ENCODE measurements at places on chromosomes 16 and 17.

GRCh38 chr17:7327056-7327455 is 2.1 kb downstream of the NEURL4 start:
- no peak for DNase-seq

DNA sequence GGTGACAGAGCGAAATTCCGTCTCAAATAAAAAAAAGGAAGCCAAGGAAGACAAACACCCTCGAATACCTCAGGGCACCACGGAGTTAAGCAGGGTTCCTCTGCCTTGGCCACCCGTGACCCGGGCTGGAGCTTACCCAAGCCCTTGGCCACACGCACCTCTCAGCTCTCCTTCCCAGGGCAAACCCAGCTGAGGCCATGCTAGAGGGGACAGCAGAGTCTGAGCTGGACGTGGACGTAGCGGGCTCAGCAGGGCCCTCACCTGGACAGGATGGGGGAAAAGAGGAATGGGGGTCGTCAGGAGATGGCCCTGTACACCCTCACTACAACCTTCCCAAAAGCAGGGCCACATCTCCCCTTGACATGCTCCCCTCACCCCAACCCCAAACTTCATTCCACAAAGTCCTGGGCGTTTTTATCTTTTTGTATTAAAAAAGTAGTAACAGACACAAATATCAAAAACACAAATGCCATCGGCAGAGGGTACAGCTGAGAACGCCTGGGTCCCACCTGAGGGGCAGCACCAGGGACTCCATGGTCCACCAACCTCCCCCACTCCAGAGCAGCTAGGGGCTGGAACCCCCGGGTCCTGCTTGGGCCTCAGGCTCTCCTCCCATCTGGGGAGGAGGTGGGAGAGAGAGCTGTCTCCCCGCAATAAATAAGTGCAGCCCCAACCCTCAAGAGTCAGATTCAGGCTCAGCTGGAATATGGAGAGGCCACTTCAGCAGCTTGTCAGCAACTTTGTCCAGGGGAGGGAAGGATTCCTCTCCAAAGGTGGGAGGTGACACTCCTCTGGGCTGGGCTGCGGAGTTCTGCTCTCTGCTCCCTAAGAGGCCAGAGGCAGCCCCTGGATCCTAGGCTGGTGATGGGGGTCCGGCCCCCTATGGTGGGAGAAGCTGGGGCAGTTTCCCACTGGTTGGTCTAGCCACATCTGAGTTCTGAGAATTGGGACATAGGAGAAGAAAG is 11.9 kb downstream of the PER1 start:
- no peak for DNase-seq

DNA sequence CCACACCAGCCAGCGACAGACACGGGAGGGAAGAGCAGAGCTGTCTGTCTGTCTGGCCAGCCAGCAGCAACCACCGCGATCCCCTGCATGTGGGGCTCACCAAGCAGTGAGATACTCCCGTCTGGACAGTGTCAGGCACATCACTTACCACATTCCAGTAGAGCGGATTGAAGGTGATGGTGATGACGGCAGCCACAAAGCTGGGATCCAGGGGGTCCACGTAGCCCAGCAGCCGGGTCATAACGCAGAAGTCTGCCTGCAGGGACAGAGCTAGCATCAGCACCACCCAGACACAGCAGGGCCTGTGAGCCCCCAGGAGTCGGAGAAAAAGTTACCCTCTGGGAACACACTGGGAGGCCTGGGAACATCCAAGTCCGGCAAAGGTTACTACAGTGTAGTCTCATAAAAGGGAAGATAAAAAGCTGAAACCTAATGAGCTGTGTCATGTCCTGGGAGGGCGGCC is 14.7 kb downstream of the PEMT start:
- no peak for DNase-seq

DNA sequence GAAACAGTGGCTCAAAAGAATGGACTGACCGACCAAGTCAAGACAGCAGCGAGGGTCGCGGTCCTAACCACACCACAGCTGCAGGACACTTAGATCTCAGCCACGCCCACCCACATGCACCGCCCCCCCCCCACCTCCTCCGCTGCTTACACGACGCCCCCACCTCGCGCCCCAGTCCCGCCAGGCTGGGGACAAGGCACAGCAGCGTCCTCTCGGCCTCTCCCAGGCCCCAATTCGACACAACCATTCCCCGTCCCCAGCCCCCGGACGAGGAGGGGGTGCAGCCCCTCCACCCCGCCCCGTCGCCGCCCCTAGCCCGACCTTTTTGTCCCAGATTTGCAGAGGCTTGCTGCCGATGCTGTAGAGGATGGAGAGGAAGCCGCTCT is 477 bp downstream of the CFAP20 start:
- no peak for DNase-seq

- no peak for DNase-seq
Observed at GRCh38 chr17:61081959-61082358, 317.7 kb upstream of the TBX2 start.

DNA sequence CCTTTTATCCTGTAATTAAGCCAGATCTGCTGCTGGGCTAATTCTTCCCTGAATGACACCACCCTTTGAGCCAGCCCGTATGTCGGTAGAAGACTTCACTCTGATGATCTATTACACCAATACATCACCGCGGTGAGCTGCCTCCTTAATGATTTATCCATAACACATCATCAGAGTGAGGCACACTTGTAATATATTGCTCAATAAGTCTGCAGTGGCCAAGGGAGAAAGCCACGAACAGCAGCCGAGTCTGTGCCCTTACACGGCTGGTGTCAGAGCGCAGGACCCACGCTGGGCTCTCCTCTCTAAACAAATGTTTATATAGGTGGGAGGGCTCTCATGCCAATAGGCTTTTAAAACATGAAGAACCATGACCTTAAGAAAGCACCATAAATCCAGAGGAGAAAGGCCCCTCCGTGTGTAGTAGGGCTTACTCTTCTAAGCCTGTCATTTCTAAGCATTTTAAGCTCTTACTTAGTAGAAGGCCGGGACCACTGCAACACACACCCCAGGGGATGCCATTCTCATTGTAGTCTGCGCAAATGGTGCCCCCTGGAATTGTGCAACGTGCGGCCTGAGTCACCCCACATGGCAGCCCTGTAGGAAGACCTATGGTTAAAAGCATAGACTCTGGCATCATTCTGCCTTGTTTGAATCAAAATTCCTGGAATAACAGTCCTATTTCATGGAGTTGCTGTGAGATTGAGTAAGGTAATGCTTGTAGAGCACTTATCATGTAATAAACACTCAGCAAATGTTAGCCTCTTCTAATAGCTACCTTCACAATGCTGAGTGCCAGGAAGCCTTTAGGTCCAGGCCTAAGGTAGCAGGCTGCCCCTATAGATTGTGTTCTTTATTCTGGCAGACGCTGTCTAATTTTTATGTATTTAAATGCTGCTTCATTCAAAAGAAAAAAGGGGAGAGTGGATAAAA is 26.1 kb downstream of the MRPS23 start:
- no peak for DNase-seq

- DNase-seq: no peak
Observed at GRCh38 chr16:22189473-22190080, 16.5 kb upstream of the EEF2K start.

DNA sequence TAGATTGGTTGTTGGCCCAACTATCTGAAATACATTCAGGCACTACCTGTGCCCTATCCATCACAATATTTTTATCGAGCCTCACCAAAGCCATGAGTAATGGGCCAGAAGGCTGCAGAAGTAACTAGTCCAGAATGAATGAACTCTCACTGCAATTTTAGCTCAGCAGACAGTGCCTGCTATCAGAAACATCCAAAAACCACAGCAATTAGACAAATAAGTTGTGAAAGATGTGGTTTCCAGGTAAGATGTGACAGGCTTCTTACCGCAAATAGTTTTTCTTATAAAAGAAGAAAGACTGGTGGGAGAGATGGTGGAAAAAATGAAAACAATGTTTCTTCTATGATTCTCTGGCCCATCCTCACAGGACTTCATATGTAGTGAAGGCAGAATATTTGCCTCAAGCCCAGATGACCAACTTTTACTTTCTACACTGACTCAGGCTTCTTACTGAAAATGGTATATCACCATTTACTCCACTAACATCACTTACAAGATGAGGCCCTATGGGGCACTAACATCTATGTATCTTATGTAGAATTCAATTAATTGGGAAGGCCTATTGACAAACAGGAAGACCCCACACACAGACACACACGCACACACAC is 9.8 kb upstream of the RFFL start:
- DNase-seq: no peak

DNA sequence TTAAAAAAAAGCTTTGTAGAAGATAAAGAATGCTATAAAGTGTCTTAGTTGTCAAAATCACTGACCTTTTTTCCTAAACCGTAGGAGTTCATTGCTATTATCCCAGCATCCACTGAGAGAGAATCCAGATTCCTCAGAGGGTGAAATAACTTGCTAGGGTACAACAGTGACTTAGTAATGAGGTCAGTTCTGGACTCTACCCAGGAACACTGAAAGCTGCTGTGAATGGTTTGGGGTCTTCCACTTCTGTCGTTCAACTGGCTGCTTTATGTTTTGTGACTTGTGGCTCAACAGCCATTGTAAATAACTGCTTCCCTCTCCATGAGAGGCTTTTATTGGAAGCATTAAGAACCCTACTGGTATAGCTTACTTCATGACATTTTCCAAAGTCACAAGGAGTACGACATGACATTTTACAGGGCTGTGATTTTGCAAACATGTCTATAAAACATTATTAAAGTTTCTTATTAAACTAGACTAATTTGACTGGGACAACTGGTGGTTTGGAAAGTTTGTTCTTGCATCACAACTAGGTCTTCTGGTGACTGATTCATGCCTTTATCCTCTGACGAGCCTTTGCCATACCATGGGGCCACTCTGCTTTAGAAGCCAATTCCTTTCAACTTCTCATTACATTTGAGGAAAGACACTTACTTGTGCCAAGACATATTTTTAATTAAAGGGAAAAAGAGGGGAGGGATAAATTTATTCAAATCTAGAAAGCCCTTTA is 92.2 kb upstream of the CDH11 start:
- DNase-seq: no peak

DNA sequence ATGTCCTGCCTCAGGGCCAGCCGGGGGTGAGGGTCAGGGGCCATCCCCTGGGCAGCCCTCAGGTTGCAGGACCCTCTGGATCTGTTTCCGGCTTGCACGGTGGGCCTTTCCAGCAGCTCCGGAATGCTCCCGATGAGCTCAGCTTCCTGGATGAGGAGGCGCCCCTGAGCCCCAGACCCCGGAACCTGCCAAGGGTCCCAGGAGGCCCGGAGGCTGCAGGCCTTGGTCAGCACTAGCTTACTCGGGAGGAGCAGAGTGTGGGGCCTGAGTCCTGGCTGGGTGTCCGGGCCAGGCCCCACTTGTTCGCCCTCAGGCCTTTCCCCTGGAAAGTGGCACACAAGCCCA is 7.6 kb upstream of the C1QTNF8 start:
- DNase-seq: no peak

- DNase-seq: no peak
Observed at GRCh38 chr16:50534556-50534955, 13.6 kb upstream of the NKD1 start.

GRCh38 chr17:47801906-47802305 is 19.7 kb downstream of the OSBPL7 start:
- no peak for DNase-seq

DNA sequence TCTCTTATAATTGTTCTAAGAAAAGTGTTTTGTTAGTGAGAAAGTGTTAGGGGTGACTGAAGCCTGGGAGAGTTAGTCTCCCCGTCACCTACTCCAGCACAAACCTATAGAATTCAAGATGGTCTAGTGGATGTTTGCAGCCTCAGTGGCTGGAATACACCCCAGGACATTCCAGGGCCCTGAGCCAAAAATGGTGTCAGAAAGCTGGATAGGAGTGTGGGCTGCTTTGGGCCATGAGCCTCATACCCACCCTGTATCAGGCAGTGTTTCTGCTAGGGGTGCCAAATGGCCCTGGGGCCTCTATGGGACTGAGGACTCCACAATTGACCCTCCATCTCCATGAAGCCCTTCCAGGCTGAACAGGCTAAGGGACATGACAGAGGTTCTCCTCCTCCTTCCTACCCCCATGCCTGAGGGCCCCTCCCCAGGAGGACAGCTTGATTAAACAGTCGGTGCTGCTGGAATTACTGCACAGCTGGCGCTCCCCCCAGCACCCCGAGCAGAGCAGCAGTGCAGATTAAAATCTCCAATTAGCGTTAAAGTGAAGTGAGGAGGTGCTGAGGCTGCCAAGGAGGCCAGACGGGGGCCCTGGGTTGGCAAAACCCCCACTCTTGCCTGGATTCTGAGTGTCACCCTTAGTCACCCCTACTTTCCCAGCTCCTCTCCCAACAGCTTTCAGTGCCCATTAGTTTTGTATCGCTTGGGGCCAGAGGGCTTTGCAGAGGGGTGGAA is 59.1 kb downstream of the NEUROD2 start:
- DNase-seq: no peak

GRCh38 chr16:82773018-82773417 is 146.2 kb downstream of the CDH13 start:
- no peak for DNase-seq

- DNase-seq: no peak
Observed at GRCh38 chr17:17321356-17322025, 18.3 kb downstream of the NT5M start.

DNA sequence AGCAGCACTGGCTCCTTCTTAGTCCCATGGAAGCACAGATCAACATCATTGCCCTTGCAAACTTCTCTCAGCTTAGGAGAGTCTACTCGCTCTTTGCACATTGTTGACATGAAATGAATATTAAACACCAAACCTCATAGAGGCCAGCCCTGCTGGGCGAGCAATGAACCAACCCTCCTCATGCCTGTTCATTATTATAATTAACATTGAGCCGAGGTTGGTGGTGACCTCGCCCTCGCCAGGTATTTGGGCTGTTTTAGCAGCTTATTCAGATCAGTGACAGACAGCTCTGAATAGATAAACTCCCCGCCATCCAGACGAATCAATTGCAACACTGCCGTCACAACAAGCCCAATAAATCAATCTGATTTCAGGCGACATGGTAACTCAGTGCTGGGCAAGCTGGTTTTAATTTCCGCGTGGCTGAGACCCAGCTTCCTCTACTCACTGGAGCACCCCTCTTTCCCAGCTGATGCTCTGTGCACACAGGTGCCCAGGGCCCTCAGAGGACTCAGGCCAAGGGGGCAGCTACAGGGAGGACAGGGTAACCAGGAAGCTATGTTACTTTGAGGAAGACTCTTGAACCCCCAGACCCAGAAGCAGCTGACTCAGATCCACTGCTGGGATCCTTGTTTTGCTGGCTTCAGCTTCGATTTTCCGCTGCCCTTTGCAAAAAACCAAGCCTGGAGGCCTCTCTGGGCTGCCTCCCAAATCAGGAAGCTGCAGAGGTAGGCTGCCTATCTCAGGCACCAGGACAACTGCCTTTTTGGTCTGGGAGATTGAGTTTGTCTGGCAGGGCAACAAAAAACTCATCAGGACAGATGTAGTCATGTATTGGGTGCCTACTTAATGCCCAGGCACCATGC is 10.7 kb upstream of the SEZ6 start:
- DNase-seq: no peak

GRCh38 chr16:69179328-69180010 is 7.5 kb upstream of the SNTB2 start:
- DNase-seq: no peak

DNA sequence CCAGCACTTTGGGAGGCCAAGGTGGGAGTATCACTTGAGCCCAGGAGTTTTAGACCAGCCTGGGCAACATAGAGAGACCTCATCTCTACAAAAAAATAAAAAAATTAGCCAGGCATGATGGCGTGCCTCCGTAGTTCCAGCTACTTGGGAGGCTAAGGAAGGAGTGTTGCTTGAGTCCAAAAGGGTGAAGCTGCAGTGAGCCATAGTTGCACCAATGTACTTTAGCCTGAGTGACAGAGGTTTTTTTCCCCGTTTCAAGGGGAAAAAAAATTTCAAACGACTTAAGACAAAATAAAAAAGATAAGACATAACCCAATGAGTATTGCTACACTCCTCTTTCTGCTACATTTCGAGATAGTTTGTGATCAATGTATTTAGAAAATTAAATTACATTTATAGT is 6.8 kb downstream of the DHX8 start:
- DNase-seq: no peak

Data from GOT3 (cell line).